Urothelium cell line (cell line): ENCODE measurements at places on chromosomes 2 and 18.

DNA sequence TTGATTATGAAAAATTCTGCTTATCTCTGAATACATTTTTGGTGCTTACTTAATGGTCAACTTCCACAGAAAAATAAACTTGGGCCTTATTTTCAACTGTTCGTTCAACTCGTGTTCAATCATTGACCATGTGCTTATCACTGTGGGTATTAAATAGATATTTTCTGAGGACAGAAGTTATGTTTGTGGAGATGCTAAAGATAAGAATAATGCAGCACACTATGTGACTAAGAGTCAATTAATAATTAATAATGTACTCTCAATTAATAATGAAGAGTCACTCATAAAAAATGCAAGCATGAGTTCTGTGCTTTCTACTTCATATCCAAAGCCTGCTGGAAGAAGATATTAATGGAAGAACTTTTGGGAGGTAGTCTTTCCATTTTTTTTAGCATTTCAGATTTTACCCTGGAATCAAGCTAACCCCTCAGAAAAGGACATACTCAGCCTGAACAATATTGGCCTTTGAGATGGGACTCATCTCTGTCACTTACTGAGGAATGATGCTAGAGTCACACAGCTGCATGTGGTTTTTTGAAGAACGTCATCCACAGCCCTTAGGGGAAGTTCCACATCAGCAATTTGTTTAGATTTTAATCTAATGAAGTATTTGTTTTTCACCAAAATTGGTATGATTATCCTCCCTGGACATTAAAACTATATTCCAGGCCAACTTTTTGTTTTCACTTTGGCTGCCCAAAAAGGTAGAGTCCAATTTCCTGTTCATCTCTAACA lies 191.9 kb upstream of the CRIM1 start:
- no peak for DNase-seq

GRCh38 chr2:168256448-168256847 lies 9.1 kb upstream of the STK39 start:
- DNase-seq = no peak

DNA sequence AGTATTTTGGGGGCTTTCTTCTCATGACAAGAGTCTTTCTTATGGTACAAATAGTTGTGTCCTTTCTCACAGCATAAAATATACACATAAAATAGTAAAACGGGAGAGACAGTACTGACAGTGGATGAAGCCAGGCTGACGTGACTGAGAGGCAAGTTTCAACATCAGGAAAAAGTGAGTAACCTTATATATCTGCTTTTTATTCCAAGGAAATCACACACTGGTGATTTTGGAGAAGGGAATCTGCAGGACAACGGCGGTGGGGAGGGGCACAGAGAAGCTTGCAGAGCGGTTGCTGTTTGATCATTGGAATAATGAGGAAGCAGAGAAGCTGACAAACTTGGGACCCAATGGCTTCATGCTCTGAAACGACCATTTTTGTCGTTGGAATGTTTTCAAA lies 130.6 kb upstream of the ZNF236 start:
- no peak for DNase-seq

DNA sequence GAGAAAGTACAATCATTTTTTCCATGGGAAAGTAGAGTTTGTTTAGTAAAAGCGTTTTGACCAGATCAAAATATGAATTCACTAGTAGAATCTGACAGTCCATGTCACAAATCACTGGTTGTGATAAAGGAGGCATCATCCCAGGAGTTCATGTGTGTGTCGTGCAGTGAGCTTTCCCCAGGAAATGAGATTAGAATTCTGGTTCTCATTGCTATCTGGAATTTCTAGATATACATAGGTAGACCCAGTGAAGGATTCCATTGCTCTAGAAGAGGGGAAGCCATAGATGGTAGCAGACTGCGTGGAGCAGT lies 206.6 kb downstream of the NCK2 start:
- DNase-seq = no peak

DNA sequence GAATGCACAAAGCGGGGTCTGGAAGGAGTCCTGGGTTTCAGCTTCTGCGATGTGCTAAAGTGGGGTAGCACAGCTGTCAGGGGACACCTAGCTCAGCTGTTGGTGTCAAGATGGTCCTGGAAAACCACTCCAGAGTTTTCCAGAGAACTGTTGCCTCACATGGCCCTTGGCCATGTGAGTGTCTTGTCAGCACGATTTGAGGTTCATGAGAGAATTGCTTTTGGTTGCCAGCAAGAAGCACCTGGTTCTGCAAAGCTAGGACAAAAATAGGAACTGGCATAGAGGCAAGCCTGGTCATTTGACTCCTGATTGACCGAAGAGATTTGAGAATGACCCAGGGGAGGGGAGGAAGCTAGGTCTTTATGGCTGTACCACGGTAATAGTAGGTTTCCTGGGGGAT lies 50.4 kb upstream of the CTLA4 start:
- DNase-seq = no peak

DNA sequence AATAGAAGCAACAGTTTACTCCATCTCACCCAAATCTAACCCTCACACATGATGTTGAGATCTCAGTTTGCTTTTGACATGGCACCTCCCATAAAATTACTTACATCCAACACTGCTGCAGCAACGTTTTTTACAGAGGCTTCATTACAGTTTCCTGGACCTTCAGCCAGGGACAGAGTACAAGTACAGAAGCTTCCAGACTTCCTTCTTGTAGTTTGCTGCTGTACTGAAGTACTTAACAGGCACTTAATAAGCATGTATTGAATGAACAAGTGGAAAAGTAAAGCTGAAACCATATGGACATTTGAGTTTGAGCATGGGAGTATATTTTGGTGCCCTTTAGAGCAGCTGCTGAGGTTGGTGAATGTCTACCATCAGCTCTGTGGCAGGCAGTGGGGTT lies 514.2 kb downstream of the PTPRM start:
- no peak for DNase-seq

GRCh38 chr2:55954306-55955035 lies 30.9 kb upstream of the EFEMP1 start:
- DNase-seq = no peak

GRCh38 chr2:147181351-147182029 lies 663.3 kb upstream of the ACVR2A start:
- DNase-seq = no peak

DNA sequence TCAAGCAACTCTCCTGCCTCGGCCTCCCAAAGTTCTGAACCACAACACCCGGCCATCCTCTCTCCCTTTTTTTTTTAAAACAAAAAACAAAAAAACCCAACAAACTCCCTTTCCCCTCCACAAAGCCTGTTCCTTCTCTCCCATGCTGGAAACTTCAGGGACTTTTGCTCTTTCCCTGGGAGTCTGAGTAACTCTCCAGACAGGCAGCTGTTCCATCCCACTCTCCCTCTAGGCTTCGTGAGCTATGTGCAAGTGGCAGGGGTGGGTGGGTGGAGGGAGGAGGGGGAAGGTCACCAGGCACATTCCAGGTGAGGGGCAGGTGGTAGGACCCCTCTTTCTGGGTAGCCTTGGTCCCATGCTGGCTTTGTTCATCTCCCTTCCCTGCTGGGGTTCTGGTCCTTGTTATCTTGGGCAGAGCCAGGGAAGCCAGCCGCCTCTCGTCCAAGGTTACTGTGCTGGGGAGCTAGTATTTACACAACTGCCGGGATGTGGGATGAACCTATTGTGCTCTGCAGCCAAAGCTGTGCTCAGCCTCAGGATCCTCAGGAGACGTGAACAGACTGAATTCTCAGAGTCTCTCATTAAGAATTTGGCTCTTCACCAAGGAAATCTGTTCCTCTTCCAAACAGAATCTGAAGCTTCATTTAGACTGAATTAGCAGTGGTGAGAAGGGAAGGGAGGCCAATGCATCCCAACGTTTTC lies 106.9 kb downstream of the LIPG start:
- no peak for DNase-seq

DNA sequence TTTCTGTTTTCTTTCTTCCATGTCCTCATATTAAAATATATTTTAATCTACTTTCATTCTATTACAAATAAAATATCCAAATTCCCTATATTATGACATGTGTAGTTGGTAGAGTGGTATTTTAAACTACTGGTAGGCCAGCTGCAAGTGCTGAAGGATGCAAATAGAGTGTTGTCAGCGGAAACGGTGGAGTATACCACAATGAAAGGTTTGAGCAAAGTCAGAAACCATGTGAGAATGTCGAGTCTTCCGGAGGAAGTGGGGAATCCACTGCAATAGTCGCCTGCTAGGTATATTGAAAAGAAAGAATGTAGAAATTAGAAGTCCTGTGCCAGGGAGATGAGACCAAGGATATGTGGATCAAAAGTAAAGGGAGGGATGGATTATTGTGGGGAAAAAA lies 373.9 kb downstream of the DSEL start:
- no peak for DNase-seq
